ENCODE measurements at places on chromosomes 6 and 20.
A peak's percentile ranks its signal among the peaks of the same experiment; 100 is the strongest.

GRCh38 chr20:50608750-50609104 lies 82.6 kb downstream of the RIPOR3 start:
- DNase-seq = no peak

DNA sequence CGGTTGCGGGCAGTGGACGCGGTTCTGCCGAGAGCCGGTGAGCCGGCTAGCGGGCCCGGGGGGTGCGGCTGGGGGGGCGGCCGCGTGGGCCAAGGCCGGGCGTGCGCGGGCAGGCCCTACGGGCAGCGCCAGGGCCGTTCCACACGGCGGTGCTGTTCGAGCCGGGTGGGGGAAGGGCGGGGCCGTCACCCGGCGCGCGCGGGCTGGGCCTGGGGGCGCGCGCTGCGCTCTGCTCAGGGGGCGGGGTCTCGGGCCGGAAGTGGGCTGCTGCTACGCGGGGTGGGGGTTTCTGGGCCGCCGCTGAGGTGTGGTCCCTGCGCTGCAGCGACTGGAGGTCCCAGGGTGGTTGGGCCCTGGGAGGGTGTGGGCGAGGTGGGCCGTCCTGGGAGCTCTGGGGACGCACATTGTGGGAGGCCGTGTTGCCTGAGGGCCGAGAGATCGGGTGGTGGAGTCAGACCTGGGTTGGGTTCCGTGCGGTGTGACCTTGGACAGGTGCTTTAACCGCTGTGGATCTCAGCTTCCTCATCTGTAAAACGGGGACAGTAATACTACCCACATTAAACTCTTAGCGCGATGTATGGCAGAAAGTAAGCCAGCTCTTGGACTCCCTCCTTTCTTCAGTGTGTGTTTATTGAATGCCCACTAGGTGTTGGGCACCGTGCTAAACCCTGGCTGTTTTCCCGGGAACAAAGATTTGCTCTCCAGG lies 391 bp downstream of the MAPRE1 start:
- peak; percentile 41 for DNase-seq

GRCh38 chr6:129440691-129441090 lies 269.3 kb downstream of the ARHGAP18 start:
- DNase-seq = no peak

GRCh38 chr6:101465863-101466262 lies 72.4 kb downstream of the GRIK2 start:
- no peak for DNase-seq

DNA sequence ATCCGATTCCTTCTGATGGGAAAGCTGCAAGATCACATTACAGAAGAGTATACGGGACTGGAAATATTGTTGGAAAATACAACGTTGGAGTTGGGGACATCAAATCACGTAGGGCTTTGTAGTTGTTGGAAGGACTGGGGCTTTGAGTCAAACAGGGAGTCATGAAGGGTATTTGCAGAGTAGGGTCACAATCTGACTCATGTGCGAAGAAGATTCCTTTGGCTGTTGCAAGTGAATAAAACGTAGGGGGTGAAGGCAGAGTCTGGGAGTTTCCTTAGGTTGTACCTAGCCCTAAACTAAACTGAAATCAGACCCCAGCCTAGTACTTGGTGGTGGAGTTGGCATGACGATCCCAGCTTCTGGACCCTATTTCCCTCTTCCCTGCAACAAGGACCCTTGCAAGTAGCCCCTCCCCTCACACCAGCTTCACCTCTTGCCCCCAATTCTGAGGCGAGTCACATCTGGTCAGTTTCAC lies 32.3 kb downstream of the SNX5 start:
- no peak for DNase-seq

GRCh38 chr6:32794510-32794909 lies 22.3 kb downstream of the HLA-DOB start:
- no peak for DNase-seq

- DNase-seq = no peak
Measured at GRCh38 chr6:108568551-108569305, 8.0 kb downstream of the FOXO3 start.

- no peak for DNase-seq
Measured at GRCh38 chr6:12189661-12190060, 100.5 kb upstream of the EDN1 start.

DNA sequence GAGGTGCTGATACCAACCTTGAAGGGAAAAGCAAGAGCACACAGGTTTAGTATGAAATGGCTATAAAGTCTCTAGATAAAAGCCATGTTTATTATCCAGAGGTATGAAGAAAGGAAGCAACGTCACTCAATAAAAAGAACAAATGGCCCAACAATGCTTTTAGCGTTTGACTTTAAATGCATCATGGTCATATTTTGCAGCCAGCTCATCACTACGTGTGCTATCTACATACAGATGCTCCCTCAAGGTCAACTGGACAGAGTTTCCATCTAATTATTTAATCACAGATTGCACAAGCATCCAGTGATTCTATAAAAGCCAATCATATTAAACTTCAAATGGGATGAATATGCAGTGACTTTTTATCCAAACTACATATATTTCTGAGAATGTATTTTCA lies 127.6 kb upstream of the SYNDIG1 start:
- DNase-seq = no peak

DNA sequence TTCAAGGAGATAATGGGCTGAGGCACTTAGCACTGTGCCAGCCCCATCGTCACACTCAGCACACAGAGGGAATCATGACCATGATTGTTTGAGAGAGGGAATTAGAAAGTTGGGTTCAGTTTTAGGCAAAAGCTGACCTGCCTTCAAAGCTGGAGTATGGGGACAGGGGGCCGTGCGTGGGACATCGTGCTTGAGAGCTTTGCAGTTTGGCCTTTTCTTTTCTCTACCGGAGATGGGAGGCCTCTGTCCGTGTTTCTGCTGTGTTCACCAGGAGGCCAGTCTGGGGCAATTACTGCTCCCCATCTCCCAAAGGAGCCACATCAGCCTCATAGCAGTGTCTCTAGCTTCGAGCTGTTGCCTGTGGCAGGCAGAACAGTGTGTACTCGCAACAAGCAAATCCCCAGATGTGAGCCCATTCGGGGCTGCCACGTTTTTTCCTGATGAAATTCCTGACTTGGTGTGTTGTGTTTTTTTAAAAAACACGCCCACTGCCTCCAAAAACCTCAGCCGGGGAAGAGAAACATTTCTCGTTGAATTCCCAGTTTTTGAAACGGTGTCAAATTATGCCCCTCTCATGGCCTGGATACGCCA lies 20.2 kb downstream of the EYA2 start:
- DNase-seq = no peak

- DNase-seq = no peak
Measured at GRCh38 chr20:53104884-53105283, 132.7 kb downstream of the TSHZ2 start.

DNA sequence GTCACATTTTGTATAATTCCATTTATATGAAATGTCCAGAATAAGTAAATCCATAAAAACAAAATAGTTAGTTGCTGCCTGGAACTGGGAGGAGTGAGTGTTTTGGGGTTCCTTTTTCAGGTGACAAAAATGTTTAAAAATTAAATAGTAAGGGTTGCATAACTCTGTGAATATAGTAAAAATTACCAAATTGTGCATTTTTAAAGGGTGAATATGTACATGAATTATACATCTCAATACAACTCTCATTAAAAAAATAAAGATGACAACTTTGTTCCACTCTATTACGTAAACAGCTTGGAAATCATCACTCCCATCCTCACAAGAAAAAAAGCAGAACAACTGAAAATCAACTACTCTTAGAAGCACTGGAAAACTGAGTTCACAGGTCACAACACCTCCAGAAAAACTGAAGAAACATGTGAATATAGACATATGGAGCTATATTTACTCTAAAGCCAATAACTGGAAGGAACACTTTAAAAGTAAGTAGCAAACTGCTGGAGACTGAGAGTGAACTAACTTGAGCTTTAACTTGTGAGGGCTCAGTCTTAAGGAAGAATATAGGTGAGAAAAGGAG lies 40.0 kb downstream of the RANBP9 start:
- DNase-seq = no peak

- no peak for DNase-seq
Measured at GRCh38 chr6:149563928-149564325, 2.2 kb upstream of the GINM1 start.

DNA sequence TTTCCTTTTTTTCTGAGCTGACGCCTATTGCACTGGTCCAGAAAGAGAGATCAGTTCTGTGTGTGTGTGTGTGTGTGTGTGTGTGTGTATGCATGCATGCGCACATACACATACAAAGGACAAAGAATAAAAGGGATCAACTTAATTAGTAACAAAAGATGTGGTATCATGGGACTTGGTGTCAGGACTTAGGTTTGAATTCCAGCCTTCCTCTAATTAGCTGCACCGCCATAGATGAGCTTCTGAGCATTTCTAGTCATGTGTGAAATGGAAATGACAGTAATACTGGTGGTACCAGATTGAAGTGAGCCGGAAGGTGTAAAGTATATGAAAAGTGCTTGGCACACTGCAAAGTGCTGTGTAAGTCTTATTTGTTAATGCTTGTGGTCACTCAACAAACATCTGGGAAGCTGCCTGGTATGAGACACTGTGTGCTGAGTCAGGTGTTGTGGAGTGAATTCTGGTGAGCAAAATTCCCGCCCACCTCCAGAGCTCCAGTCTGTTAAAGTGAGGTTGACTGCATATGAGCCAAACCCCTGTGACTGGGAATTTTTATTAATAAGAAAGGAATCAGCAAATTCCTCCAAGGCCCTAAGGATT lies 12.4 kb downstream of the DAAM2 start:
- DNase-seq = no peak

GRCh38 chr6:82408952-82409431 lies 45.4 kb downstream of the TPBG start:
- no peak for DNase-seq

- no peak for DNase-seq
Measured at GRCh38 chr6:125814481-125814880, 23.7 kb downstream of the NCOA7 start.

GRCh38 chr6:90586546-90586835 lies 381 bp downstream of the MAP3K7 start:
- no peak for DNase-seq

GRCh38 chr20:21090111-21090618 lies 16.0 kb downstream of the LINC00237 start:
- DNase-seq = no peak

DNA sequence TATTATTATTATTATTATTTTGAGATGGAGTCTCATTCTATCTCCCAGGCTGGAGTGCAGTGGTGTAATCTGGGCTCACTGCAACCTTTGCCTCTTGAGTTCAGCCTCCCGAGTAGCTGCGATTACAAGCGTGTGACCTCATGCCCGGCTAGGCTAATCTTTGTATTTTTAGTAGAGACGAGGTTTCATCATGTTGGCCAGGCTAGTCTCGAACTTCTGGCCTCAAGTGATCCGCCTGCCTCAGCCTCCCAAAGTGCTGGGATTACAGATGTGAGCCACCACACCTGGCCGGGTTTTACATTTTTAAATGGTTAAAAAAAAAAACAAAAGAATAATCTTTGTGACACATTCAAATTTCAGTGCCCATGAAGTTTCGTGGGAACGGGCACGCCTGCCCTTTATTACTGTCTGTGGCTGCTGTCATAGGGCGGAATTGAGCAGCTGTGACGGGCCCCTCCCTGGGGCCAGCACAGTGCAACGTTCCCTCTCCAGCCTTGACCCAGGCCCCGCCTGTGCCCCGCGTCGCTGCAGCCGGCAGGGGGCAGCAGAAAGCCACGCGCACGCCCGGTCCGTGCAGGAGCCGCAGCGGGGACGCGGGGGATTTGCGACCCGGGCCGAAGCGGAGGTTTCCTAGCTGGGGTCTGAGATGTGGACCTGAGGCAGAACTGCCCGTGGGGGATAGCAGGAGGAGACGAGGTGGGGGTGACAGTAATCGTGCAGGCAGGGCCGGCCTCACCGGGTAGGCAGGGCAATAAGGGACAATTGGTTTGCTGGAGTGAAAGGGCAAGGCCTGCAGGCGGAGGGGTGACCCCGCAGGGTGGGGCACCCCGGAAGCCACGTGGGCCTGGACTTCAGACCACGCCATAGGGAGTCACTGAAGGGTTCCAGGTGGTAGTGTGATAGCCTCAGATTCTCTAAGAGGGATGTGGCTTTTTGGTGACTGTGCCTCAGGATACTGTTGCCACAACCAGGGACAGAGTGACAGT lies 54.3 kb downstream of the SYTL3 start:
- no peak for DNase-seq
